Right ventricle myocardium superior (tissue), 1 donor: ENCODE measurements at places on chromosomes 2 and 18.

DNA sequence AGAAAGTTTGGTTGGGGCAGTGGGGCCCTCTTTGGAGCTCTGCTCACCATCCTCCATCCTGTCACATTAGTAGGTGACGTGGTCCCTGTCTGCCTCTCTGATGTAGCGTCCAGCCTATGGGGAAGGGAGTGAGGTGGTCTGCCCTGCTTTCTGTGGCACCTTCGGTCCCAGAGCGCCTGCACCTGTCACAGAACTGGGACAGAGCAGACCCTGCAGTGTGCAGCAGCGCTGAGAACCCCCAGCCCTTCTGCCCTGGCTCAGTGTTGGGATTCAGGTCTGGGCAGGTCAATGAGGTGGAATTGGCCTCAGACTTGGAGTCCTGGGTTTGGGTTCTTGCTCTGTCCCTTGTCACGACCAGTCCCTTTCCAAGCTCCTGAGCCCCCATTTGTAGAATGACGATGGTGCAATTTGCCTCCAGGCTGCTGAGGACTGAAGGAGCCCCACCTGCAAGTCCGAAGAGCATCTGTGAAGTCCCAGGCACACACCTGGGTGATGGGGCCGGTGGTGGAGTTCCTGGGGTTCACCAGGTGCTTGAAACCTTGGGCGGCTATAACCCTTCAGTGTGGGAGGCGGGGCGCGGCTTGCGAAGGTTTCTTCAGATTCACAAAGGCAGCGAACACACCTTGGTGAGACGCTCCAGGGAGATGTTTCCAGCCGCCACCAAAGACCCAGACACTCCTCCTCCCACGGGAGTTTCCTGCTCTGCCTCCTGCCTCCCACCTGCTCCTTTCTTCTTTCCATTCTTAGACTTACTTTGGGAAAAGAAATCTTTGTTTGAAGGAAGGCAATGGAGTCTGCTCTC is 265.4 kb upstream of the HDAC4 start:
- no peak for DNase-seq

GRCh38 chr2:33042265-33042664 is 95.5 kb downstream of the LTBP1 start:
- DNase-seq: no peak

- DNase-seq: no peak
Observed at GRCh38 chr2:134324947-134325346, 71.1 kb downstream of the MGAT5 start.

GRCh38 chr18:40849886-40850285 is 1105.1 kb upstream of the PIK3C3 start:
- no peak for DNase-seq

DNA sequence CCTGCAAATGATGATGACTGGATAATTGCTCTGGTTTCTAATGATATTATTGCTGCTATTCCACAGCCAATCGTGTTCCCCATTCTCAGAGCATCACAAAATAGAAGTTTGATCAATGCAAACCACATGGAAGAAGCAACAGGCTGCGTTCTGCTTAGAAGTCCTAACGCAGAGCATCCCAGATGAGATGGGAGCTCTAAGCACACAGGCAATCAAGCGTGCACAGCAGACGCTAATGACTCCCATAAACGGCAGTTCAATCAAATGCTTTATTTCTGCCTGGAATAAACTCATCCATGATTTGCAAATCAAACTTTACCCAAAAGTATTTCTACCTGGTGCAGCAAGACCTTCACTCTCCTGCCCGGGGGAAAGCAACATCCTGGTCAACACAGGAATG is 304.2 kb downstream of the FBXO15 start:
- DNase-seq: no peak

DNA sequence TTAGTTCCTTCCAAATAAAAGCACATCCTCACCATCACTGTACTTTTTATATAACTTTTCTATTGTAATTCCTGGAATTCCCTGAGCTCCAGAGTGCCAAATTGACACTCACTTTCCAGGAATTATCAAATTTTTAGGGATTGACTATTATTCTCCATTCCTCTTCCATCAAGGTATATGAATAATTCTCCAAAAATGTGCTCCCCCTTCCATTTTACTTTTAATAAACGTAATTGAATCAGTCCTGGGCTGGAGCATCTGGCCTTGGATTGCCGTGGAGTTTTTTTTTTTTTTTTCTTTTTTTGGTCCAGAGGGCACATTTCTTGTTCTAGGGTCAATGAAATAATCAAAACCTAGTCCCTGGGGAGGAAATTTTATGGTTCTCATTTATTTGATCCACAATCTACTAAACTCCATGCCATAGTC is 304.3 kb downstream of the CDCA7 start:
- no peak for DNase-seq

DNA sequence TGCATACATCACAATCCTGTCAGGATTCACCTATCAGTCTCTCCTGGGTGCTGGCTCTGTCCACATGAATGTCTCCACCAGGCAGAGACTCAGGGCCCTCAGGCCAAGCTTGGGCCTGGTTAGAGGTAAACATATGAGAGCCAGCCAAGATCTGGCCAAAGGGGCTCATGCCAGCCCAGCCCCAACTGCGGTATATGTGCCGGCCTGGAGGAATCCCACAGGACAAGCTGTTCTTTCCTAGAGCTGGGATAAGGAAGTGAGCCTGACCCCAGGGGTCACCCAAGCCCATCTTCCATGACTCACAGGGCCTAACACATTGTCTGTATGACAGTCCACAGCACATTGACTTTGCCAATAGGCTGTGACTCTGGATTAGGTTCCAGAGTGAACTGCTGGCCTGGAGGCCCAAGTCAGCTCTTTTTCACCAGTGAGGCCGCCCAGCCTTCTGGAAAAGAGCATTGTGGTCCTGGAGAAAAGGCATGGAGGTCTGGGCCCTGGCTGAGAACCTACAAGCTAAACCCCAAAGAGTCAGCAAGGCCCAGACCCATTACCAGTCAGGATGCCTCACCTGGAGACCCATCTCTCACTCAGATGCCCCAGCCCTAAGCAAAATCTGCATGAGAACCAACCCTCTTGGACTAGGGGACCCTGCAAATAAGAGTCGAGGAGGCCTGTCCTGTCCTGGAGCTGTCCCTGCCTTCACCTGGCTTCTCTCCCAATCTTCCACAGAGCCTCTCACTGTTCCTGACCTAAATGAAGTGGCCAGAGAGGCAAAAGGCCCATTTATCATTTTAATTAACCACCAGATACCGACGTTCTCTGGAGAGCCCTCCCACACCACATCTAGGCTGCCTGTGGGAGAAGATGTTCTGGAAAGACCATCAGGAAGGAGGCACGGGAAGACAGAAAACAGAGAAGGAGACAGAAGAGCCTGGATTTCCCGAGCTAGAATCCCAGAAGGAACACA is 120.9 kb upstream of the PKDCC start:
- no peak for DNase-seq

- peak; percentile 71 for DNase-seq
Observed at GRCh38 chr2:23249348-23249747, 135.6 kb upstream of the KLHL29 start.

DNA sequence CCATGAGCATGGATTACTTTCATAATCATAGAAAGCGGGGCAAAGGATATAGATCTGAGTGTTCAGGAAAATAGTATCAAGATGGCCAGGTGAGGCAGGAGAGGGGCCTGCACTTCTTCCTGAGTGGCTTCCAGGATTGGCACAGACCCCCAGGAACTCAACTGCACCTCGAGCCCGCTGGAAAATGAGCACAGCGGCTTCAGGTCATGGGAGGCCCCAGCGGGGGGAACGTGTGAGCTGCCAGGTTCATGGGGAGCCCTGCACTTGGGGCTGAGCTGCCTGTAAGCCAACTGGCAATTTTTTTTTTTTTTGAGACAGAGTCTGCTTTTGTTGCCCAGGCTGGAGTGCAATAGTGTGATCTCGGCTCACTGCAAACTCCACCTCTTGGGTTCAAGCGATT is 81.5 kb upstream of the ODC1 start:
- DNase-seq: no peak

DNA sequence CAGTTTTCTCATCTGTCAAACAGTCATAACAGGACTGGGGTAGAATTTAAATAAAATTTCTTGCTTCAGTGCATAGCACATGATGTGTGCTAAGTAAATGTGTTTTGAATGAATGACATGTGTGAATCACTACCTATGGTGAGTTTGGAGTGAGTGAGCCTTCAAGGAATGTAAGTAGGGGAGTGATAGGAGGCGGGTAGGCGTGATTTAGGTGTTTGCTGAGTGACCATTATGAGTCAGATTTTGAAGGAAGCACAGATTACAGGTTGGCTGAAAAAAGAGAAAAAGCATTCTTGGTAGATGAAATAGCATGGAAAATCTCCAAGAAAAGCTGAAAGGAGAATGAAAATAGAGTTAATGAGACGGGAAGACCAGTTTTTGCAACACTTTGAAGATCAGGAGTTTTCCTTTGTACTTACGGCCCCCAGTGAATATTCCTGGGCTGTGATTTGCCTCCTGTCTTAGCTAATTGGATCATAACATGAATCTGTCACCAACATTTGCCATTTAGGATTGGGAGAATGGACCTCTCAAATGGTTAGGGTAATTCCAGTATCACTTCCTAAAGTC is 136.9 kb upstream of the GATA6 start:
- no peak for DNase-seq

DNA sequence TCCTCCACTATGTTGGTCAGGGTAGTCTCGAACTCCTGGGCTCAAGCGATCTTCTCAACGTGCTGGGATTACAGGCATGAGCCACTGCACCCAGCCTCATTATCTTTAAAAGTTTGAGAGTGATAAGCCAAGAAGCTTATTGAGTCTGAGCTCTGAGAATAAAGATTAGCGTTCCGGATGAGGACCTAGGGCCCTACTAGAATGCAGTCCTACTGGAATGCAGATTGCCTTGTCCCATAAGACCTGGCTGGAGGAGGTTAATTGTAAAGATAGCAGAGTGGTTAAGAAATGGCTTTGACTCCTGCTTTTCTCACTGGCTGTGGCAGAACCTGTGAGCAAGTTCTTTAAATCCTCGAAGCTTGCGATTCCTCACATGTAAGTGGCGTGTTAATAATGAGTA is 4.0 kb downstream of the VWA3B start:
- no peak for DNase-seq

- no peak for DNase-seq
Observed at GRCh38 chr2:241065355-241065803, 36.7 kb downstream of the MTERF4 start.

GRCh38 chr2:18930971-18931370 is 341.6 kb upstream of the NT5C1B start:
- no peak for DNase-seq

GRCh38 chr18:44258086-44258485 is 422.6 kb upstream of the SETBP1 start:
- DNase-seq: no peak

DNA sequence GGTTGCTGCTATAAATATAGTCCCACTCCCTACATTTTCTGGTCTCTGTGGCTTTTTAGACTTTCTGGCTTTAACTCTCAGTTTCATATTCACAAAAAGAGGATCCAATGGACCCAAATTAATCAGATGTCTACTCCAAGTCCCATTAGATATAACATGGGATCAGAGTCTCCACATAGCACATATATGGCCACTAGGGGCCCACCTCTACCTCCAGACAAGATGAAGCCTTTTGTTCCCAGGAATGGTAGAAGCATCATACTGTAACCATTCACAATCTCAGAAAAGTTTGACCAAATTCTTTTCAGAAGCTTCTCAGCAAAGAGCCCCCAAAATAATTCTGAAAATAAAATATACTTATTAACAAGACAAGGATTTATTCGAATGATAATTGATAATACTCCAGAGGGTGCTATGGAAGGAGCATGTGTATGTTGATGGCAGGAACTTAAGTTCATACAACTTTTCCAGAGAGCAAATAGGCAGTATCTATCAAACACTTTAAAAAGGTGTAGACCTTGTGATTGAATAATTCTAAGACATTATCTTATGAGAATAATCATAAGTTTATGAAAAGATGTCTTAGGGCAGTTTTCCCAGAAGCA is 382.3 kb upstream of the CRIM1 start:
- DNase-seq: no peak

DNA sequence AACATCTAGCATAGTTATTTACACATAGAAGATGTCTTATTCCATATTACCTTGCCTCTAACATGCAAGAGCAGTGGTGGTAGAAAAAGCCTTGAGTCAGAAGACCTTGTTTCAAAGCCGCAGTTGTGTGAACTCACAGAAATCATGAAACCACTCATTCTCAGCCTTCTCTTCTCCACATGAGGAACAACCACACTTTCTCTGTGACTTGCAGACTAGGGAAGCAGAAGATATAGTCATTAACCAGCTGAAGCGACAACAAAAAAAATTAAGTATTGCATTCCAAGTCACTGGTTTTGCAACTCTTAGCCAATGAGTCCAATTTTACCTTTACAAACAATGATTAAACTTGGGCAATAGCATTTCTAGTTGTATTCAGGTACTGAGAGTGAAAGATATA is 19.0 kb downstream of the TWSG1 start:
- DNase-seq: no peak

- peak; percentile 76 for DNase-seq
Observed at GRCh38 chr2:239820836-239821693, 204.1 kb downstream of the NDUFA10 start.

DNA sequence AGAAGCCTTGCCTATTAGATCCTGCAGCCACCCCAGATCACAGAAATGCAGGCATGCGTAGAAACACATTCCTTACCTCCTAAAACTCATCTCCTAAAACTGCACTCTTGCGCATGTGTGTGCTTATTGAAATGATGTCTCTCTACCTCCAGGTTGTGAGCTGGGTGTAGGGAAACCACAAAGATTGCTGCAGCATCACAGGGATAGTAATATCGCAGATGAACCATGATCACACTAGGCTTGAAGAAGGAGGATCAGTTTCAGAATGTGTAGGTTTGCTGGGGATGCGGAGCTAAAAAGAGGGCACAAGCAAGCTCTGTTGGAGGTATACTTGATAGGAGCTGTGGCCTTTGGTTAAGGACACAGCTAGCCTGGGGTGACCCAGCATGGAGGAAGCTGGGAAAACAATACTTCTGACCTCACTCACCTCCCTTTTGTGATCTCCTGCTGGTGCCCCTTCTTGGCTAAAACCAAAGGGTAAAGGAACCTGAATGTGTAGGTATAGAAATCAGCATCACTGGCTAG is 118.8 kb downstream of the SETBP1 start:
- DNase-seq: no peak

DNA sequence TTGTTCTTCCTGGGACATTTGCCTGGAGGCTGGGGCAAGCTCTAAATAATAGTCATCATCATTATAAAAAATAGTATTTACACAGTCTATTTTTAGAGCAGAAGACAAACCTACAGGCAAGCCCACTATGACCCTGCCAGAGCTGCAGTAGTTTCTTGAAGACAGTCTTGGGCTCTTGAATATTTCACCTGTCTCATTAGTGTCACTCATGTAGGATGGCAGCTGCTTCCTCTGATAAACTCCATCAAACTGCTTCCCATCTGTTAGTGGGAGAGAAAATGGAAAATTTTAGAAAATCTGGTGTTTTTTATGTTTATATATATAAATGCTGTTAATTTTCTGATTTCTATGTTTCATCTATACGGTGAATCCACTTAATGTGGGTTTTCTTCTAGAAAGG is 8.5 kb upstream of the CYRIA start:
- DNase-seq: no peak

GRCh38 chr18:59837586-59837985 is 62.2 kb upstream of the PMAIP1 start:
- DNase-seq: no peak

GRCh38 chr18:25935356-25935755 is 155.1 kb downstream of the SS18 start:
- no peak for DNase-seq
